ENCODE measurements at places on chromosomes 2 and 18.

- no peak for DNase-seq
Measured at GRCh38 chr2:201218780-201219179, 35.8 kb downstream of the CASP10 start.

- DNase-seq, result no peak
Measured at GRCh38 chr18:58970943-58971790, 106.5 kb downstream of the ZNF532 start.

- no peak for DNase-seq
Measured at GRCh38 chr2:74504591-74504990, 2.9 kb downstream of the PCGF1 start.

- no peak for DNase-seq
Measured at GRCh38 chr2:67145851-67146250, 251.3 kb upstream of the ETAA1 start.

- no peak for DNase-seq
Measured at GRCh38 chr18:48409591-48410094, 460 bp upstream of the ZBTB7C start.

- DNase-seq, result no peak
Measured at GRCh38 chr2:227939271-227940027, 68.0 kb downstream of the DAW1 start.

- DNase-seq, result no peak
Measured at GRCh38 chr18:57095884-57096283, 51.0 kb upstream of the BOD1L2 start.

- no peak for DNase-seq
Measured at GRCh38 chr2:190701586-190701985, 52.7 kb downstream of the NAB1 start.

Data from stimulated activated CD4-positive, alpha-beta T cell treated with anti-CD3 and anti-CD28 coated beads, TNF-alpha, amount 100 ng/mL, for 1 hour (primary cell).